ENCODE measurements at places on chromosomes 5 and 9.

GRCh38 chr5:109905906-109906305 is 216.2 kb downstream of the MAN2A1 start:
- DNase-seq, result no peak

GRCh38 chr5:107771926-107772325 is 101.2 kb upstream of the EFNA5 start:
- no peak for DNase-seq

DNA sequence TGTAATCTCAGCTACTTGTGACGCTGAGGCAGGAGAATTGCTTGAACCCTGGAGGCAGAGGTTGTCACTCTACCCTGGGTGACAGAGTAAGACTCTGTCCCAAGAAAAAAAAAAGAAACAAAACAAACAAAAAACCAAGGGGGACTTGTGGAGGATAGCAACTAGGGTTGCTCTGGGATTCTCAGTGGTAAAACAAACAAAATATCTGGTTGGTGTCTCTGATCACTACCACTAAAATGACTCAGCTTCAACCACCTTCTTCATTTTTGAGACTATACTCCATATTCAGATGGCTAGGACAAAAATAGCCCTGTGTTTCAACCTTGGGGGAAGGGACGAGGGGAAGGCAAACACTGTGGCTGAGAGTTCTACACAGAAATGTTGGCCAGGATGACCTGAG is 110.3 kb downstream of the ARRDC3 start:
- no peak for DNase-seq

DNA sequence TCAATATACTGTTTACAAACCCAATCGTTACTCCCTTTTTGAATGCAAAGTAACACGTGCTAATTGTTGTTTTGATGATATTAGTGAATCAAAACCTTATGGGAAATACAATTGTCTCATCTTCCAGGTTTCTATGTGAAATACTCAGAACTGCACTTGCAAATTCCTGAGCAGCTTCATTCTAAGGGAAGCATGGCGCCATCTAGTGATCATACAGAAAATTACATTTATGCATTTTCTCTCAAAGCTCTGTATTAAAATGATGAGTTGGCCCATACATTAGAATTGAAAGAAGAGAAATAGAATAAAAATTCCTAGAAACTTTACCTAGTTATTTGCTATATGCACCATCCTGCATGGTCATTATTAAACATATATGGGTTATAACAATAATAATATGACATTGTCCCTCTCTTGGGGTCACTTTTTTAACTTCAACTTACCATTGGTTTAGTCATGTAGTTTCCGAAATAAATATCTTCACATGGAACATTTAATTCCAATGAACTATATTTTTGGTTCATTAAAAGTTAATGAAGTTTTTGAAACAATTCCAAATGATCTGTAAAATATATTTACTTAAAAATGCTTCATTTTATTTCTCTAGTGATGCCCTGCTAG is 220.0 kb downstream of the PDE4D start:
- DNase-seq, result no peak

DNA sequence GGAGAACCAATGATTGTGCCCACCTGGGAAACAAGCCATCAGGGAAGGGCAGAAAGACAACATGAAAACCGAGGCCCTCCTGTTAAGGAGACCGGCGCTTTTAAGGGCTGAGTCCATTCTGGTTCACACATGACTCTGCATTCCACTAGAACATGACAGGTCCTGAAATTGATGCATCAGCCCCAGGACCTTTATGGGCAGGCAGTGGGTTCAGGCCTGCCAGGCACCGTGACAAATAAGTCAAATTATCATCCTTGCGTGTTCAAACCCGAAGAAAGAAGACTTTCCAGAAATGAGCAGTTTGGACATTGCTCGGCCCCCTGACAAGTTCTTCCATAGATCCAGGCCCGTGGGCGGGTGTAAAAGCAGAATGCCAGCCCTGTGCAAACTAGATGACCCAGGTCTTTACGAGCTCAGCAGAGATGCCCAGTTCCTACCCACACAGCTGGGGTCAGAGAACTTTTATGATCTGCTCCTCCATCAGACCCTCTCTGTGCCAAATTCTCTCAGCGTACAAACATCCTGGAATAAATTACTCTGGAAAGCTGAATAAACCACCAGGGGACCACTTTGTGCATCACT is 295.5 kb upstream of the WWC1 start:
- no peak for DNase-seq

DNA sequence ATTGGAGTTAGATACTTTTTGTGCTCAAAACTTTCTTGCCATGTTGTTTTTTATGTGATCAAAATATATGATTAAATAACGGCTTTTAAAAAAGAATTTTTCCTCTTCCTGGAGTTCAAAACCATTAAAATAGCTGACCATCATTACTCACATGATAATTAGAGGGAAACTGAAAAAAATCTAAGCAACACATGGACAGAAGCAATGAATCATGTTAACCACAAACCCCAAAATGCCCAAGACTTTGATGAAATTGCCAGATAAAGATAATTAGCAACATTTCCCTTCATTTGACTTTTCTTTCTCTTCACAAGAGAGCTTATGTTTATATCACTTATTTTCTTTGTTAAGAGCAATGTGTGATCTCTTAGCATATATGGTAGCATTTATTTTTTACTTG is 1294.2 kb downstream of the EFNA5 start:
- no peak for DNase-seq

- peak; percentile 71 for DNase-seq
These were observed 802 bp downstream of the ITGA2 start for GRCh38 chr5:52989781-52990527.

- DNase-seq, result no peak
These were observed 247.1 kb downstream of the EBF1 start for GRCh38 chr5:158852622-158853021.

GRCh38 chr5:172748341-172748843 is 22.6 kb downstream of the DUSP1 start:
- DNase-seq, result peak; percentile 95

GRCh38 chr5:144131261-144131660 is 39.2 kb downstream of the YIPF5 start:
- no peak for DNase-seq

DNA sequence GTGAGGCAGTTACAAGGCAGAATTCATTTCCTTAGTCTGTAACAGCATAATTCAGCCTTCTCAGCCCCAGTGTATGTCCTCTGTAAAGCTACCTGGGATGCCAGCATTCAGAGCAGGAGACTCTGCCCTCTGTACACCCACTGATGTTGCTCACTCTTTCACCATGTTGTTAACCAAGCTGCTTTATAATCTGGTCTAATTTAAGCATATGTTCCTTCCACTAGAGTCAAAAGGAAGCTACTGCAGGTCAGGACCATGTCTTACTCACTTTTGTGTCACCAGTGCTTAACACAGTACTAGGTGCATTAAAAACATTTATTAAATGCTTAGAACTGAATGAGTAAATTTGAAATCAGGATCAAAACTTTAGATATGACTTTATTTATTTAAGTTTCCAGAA is 185.6 kb downstream of the FBXL17 start:
- DNase-seq, result no peak

GRCh38 chr5:74243634-74244033 is 396.9 kb downstream of the ENC1 start:
- no peak for DNase-seq

All from right cardiac atrium (tissue), 5 donors.